ENCODE measurements at places on chromosomes 11 and 22.
A peak's percentile ranks its signal among the peaks of the same experiment; 100 is the strongest.

GRCh38 chr22:44175676-44176075, 5.0 kb upstream of the PARVG start:
- no peak for DNase-seq

DNA sequence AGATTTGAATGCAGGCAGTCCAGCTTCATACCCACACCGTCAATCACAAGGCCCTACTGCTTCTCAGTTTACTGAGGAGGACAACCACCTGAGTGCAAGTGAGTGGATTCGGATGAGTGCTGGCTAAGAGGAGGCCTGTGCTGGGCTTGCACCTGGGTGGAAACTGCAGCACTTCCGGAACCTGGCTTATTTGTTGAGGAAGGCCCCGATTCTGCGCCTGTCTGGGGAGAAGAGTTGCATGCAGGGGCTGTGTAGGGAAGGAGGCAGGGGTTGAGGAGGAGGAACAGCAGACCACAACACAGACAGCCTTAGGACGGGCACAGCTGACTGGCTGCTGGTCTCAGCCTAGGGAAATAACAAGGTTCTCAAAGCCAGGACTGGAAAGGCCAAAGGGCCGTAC, 20.8 kb downstream of the ABTB2 start:
- DNase-seq: no peak

DNA sequence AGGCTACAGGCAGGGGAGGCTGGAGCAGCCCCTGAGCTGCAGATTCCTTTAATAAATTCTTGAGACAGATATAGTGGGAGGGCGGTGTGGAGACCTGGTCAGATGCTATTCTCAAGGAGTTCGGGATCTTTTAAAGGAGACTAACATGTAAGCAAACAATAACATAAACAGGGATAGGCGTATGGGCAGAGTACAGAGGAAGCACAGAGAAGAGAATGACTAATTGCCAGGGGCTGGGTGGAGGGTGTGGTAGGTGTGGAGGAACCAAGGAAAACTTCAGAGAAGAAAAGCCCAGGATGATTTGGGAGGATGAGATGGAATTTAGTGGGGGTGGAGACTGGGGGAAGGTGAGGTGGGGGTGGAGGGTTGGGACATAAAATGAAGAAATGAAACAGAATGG, 9.7 kb upstream of the HEPHL1 start:
- no peak for DNase-seq

DNA sequence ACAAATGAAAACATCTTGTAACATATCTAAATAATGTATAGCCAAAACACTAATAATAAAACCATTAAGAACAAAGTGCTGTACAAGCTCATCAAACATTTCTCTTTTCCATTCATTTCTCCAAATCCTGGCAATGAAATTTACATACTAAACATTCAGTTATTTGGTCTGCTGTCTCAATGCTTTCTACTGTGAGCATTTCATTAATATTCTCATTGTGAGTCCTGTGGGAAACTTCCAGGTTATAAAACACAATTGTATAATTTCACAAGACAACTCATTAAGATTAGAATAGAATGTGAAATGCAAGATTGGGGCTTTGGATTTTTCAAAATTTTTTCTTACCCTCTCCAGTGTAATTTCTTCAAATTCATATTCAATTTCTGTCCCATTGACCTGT, 876.9 kb upstream of the CCDC90B start:
- no peak for DNase-seq

DNA sequence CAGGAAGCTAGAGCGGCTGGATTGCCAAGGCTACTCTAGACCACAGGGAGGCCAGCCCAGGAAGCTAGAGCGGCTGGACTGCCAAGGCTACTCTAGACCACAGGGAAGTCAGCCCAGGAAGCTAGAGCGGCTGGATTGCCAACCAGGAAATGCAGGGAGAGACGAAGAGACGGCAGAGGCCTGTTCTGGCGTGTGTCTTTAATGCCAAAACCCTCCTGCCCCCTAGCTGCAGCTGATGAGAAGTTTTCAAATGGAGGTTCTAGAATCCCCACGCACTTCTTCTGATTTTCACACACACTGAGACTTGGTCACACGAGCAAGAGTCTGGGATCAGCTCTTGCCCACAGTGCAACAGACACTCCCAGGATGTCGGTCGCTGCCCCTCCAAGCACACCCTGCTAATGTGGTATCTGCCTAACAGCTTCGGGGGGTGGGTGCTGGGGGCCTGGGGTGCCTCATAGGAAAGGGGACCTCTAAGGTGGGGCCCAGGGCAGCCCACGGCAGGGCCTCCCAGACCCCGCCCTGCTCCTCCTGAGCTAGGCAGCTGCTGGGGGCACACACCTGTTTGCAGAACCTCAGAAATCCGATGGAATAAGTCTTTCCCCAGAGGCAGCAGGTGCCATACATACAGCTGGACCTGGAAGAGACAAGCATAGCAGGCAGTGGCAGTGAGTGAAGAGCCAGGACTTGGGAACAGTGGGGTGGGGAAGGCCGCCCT, 28.5 kb downstream of the MAFF start:
- DNase-seq: peak; percentile 64

DNA sequence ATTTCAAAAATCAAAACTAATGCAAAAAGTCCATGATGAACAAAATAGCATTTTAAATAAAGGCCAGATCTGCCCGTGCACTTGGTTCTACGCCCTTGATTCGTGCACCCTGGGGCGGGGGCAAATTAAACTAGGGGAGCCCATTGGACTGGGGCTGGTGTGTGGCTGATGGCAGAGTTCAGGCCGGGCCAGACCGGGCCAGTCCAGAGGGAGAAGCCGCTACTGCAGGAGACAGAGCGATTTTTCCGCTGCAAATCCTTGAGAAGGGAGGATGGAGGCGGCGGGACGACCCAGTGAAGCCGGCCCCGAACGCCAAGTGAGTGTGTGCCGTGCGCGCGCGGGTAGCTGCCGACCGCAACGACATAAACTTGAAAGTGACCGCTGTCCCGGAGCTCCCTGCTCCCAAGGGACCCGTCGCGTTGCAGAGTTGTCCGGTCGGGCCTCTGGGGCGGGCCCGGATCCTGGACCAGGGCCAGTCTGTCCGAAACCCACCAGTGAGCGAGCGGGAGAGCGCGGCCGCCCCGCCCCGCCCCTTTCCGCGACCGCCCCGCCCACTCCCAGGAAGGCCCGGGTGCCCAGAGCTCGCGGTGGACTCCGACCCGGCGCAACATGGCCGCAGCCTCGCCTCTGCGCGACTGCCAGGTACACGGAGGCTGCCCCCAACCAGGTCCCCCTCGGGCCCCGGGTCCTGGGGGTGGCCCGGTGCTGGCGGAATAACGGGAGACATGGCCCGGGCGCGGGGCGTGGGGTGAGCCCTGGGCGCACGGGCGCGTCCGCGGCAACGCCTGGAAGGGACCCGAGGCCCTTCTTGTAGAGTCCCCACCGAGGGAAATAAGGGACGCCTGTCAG, at the start of gene TTC38:
TTC38 (plus strand) TSS at position 578 of the 849 bp plus-strand sequence; CDS start at position 610, 32 bp downstream.
- DNase-seq: peak; percentile 77

- peak; percentile 90 for DNase-seq
Measured at GRCh38 chr11:6357222-6357621, 33.1 kb upstream of the SMPD1 start.

GRCh38 chr11:46049325-46049897, 71.8 kb downstream of the PHF21A start:
- DNase-seq: no peak
